ENCODE measurements at places on chromosomes 12 and 14.

DNA sequence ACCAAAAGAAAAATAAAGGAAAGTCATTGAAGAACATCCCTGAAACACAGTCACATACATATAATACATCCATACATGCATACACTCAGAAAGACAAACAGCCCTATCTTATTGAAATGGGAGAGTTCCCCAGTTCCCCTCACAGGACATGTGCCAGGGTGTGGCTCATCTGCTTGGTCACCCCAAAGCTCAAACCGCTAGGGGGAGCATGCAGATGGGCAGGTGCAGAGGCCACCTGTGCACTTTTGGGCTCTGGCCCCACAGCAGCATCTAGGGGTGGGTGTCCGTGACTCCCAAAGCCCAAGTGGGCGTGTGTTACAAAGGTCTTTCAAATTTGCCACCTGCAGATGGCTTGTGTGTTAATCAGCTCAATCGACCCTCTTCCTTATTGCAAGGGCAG, 75.2 kb downstream of the CMAS start:
- no peak for DNase-seq

DNA sequence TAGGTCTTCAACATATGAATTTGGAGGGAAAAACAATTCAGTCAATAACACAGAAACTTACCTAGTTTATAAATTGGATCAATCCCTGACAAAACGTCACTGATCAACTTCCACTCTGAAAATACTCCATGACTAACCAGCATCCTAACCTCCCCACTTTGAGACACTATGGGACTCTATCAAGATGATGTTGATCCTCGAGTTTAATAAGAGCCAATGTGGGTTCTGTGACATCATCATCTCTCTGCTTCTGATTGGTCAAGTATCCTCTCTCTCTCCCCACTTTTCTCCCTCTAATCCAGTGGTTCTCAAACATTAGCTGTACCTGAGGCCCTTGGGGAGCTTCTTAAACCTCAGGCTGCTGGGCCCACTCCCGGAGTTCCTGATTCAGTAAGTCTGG, at the start of gene SMCO2:
Gene SMCO2 (plus strand): TSS at position 301 of the 400 bp plus-strand sequence. CDS start 23,896 bp downstream, outside the sequence.
- no peak for DNase-seq

- no peak for DNase-seq
Measured at GRCh38 chr12:40068416-40068815, 37.5 kb downstream of the SLC2A13 start.

- no peak for DNase-seq
Measured at GRCh38 chr12:99386907-99387306, 260.6 kb upstream of the GARIN6 start.

DNA sequence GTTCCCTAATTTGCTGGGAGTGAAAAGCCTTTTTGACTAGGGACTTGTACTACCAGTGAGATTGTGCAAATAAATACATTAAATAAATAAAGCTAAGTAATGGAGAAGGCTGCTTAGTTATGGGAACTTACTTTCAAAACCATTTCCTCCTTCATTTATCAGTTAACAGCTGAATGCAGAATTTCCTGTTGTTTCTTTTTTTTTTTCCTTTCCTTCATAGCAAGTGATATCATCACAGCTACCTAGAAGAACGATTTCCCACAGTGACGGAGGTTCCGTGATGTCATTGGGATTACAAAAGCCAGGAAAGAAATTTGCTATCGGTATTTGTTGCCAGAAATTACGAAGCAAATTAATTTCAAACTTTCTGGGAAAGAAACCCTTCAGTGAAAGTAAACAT, 42.1 kb upstream of the SOCS2 start:
- DNase-seq = no peak

- DNase-seq = no peak
Measured at GRCh38 chr12:68479261-68479895, 131.3 kb upstream of the RAP1B start.

- DNase-seq = no peak
Measured at GRCh38 chr14:34344318-34344717, 117.7 kb downstream of the SPTSSA start.

- no peak for DNase-seq
Measured at GRCh38 chr14:91254461-91254860, 10.0 kb upstream of the GPR68 start.

- DNase-seq = no peak
Measured at GRCh38 chr12:49819786-49820185, 8.4 kb downstream of the NCKAP5L start.

DNA sequence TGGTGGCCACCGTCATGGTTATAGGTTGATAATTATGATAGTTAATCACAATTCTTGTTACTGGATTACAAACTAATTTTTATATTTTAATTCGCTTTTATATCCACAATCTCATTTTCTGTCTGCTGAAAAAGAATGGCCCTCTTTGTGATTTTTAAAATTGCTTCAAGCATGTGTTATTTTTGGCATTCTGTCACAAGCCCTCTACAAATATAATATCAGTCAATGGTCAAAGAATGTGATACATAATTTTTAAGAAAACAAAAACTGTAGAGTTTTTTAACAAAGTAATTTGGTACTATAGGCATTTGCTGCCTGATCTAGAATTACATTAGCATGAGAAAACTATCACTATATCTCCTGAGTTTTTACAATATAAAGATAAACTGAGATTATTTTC, 352.0 kb upstream of the TMTC1 start:
- no peak for DNase-seq

DNA sequence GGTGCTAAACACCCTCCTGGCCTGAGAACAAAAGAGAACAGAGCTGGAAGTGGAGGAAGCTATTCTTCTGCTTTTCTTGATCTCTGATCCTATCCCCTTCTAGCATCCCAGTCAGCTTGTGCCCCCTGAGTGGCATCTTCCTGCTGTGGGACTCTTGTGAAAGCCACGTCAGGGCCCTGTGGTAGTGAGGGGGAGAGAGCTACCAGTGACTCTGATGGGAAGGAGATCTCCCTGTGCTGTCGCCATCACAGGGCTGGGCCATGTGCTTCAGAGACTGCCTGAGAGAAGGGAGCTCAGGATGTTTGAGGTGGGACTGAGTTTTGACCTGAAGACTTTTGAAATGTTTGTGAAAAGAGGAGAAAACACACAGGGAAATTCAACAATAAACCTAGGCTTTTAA, 107.6 kb upstream of the FUT8 start:
- DNase-seq = no peak

DNA sequence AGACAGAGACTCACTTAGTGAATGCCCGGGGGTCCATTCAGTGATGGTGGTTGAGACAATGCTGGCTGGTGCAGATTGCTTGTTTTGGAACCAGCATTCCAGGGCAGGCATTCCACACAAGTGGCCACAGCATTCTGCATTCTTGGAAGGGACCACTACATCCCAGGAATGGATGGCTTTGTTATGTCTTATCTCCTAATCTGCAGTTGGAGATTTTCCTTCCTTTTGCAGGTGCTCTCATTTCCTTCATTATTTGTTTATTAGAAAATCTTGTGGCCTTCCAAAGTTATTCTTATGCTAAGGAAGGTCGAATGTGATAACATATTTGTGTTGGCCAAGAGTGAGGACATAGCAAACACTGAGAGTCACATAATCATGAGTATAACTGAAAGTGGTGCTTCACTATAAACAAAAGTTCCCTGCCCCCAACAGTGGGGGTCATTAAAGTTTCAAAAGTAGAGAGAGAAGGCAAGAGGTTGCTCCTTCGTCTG, 66.0 kb downstream of the BMP4 start:
- no peak for DNase-seq

GRCh38 chr14:35046751-35047536, 872 bp downstream of the FAM177A1 start:
- DNase-seq = no peak

DNA sequence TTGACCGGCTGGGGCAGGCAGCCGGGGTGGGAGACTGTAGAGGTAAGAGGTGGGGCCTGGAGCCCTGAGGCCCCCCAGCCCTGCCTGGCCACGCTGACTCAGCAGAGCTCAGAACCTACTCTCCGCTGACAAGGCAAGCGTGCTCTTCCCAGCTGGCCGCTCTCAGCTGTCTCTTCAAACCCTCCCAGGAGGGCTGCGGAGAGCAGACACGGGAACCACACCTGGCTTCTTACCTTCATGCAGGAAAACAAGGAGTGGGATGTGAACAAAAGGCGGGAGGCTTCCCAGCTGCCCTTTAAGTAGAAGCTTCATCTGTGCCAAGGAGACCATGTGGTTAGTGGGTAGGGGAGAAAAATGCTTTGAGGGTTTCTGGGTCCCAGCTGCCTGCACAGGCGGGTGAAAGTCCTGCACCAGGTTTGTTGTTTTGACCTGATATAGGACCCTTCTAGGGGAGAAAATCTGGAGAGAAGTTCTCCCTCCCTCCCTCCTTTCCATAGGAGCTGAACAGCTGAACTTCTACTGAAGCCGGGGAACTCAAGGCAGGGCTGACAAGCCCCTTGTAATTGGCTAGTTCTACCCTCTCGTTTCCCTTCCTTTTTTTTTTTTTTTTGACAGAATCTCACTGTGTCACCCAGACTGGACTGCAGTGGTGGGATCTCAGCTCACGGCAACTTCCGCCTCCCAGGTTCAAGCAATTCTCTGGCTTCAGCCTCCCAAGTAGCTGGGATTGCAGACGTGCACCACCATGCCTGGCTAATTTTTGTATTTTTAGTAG, 12.8 kb upstream of the TESC start:
- no peak for DNase-seq

GRCh38 chr14:33997611-33998010, 46.7 kb upstream of the EGLN3 start:
- no peak for DNase-seq

GRCh38 chr14:55099756-55100155, 29.3 kb upstream of the LGALS3 start:
- DNase-seq = no peak

DNA sequence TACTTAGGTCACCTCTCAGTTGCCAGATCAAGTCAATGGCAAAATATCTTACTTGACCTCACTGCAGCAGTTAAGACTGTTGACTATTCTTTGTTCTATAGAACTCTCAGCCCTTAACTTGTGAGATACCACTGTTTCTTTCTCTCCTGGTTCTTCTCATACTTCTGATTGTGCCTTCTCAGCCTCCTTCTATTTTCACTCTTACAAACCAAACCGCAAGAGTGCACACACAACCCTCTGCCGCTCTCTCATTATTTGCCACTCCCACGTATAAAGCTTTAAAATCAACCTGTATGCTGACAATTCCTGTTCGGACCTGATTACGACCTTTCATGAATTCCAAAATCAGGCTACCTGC, 4.5 kb downstream of the E2F7 start:
- no peak for DNase-seq

- no peak for DNase-seq
Measured at GRCh38 chr12:104741077-104741476, 217.0 kb downstream of the SLC41A2 start.

DNA sequence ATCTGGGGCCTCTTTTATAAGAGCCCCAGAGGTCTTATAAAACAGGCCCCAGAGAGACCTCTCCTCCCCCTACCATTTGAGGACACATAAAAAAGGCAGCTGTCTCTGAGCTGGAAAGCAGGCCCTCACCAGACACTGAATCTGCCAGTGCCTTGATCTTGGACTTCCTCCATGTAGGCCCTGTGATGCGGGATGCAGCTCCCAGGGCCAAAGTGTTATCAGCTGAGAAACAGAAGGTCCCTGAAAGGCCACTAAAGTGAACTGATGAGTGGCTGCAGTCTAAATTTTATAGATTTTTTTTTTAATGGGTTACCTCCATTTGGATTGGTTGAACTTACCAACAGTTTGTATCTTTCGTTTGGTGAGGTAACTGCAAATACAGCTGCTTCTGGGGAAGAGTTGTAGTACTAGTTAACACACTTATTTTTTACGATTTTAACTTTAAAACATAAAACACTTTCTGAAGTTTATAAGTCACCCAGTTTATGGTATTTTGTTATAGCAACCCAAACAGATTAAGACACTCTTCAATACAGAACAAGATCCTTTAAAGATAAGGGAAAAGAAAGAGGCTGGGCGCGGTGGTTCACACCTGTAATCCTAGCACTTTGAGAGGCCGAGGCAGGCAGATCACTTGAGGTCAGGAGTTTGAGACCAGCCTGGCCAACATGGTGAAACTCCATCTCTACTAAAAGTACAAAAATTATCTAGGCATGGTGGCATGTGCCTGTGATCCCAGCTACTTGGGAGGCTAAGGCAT, 5.6 kb upstream of the GUCY2C start:
- no peak for DNase-seq

DNA sequence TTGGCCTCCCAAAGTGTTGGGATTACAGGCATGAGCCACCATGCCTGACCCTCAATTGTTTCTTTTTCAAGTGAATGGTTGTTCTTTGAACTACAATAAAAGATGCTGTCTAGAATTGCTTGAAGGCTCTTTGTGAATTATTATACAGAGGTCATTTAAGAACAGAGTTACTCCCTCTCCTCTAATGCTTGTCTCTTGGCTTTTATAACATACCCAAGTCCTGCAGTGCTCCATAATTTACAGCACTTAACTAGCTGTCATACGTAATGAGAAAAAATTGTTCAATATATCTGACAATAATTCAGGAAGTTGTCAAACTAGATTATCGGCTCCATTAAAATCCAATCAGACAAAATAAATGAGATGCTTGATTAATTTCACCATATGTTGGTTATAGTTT, 823.0 kb upstream of the ATXN7L3B start:
- no peak for DNase-seq

DNA sequence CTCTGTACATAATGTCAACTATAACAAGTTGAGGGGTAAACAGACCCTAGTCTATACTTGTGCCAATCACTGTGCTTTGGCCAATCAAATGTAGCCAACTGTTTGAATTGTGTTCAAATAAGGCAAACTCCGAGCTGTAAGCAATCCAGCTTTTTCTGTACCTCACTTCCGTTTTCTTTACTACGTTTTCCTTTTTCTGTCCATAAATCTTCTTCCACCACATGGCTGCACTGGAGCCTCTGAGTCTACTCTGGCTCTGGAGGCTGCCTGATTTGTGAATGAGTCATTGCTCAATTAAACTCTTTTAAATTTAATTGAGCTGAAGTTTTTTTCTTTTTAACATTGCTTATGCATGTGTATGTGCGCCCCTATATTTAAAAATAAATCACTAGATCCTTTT, 29.7 kb downstream of the CLEC1A start:
- no peak for DNase-seq

GRCh38 chr12:40254455-40255085, 29.8 kb downstream of the LRRK2 start:
- no peak for DNase-seq

DNA sequence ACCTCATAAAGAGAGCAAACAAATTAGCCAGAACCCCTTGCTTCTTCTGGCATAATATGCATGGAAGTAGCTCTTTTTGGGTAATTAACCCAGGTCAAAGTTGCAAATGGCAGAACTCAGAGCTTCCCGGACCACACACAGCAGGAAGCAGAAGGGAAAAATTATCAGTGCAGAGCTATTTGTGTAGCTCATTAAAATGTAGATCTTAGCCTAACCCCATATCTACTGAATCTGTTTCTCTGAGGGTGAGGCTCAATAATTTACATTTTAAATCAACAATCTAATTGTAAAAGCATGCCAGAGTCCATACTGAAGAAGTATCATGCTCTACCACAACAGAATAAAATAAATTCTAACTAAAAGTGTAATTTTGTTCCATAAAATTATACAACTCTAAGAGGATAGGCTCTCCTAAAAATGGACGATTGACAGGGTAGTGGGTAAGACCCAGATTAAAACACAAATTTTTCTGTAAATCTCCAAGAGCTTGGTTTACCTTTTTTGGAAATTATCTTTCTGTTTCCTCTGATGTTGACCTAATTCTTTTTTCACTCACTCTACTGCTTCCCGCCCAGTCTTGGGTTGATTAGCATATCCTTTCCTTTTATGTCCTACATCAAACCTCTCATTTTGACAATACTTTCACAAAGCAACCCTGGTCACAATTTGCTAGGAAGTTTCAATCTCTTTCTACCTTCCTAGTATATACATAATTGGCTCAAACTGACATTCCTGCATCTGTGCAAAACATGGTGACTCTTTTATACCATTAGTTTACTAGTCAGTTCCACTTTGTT, 213.3 kb upstream of the SLC16A7 start:
- DNase-seq = no peak

GRCh38 chr12:100197486-100197885, 3.1 kb upstream of the ACTR6 start:
- no peak for DNase-seq
